ENCODE measurements at places on chromosomes 3 and 15. TPM values are rescaled to one million over a fixed set of nuclear protein-coding genes. Genes with fewer than 3 reads are reported as not detected.

GRCh38 chr3:148030975-148031374 is 621.8 kb downstream of the ZIC1 start:
- no peak for DNase-seq

The CYP1A2 gene
- not detected for total RNA-seq

The WDR72 gene
- total RNA-seq, result under 0.01 TPM

The RAF1 gene
- total RNA-seq, result 69.1 TPM

All from dermis blood vessel endothelial cell (primary cell).